ENCODE measurements at places on chromosomes 3 and 15.

- peak; percentile 77 for DNase-seq
Measured at GRCh38 chr3:42159706-42160472, 68.7 kb downstream of the TRAK1 start.

GRCh38 chr15:64093627-64094417 is at the start of gene CIAO2A:
Gene CIAO2A (minus strand): TSS chr15:64093838. CDS start chr15:64093768, 70 bp downstream.
- DNase-seq = peak; percentile 95

DNA sequence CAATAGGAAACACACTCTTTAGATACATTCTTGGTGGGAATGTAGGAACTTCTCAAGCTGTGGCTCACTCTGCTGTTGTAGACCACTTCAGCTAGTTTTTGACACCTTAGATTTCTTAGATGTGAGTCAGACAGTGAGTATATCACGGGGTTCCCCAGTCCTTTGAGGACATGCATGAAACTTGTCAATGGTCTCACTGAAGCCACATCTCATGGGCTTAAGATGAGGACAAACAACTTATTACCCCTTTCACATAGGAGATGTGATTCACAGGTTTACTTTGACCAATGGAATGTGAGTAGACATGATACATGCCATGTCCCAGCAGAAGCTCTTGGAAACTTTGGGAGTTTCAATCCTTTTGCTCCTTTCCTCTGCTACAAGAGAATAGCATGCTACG is 325.5 kb downstream of the CHST2 start:
- no peak for DNase-seq

DNA sequence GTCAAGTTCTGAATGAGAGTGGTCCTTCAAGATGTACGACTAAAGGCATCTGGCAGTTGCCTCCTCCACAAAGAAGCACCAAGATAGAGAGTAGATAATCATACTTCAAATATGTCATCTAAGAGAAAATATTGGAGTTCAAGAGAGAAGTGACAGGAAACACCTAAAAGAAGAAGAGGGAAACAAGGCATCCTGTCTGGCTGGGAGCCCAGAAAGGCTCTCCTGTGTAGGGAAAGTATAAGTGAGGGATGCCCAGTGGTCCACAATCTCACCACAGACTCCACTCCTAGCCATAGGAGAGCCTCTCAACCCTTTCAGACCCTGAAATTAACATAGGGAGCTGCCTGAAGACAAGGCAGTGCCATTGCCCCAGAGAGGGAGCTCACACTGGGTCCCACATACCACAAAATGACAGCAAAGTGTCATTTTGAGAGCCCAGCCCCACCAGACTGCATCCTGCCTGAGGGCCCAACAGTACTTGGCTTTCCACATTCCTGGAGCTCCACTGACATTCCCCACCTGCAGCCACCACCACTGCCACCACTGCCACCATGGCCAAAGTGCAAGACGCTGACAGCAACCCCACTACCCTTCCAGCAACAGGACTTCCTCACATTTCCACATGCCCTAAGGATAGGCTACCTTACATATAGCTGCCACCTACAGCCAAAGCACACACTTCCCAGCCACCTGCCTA is 210.6 kb downstream of the ATP8B4 start:
- no peak for DNase-seq

- no peak for DNase-seq
Measured at GRCh38 chr3:55620351-55621025, 133.4 kb upstream of the WNT5A start.
